ENCODE measurements at places on chromosomes 3 and 15.

DNA sequence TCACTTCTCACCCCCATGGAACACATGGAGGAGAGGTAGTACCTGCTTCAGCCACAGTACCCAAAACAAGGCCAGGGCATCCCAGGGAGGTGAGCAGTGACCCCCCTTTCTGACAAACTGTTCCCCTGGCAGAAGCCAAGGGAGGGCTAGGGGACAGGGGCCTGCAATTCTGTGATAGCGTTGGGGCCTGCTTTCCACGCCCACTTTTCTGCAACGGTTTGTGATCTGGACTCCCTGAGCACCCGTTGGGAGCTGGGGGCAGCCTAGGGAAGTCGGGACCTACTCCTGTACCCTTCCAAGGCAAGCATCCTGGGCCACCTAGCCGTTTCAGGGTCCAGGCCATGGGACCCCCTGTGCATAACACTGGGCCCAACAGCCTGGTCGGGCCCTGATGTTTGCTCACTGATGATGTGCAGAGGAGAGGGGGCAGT is 996 bp upstream of the DNAJA4 start:
- DNase-seq: no peak

DNA sequence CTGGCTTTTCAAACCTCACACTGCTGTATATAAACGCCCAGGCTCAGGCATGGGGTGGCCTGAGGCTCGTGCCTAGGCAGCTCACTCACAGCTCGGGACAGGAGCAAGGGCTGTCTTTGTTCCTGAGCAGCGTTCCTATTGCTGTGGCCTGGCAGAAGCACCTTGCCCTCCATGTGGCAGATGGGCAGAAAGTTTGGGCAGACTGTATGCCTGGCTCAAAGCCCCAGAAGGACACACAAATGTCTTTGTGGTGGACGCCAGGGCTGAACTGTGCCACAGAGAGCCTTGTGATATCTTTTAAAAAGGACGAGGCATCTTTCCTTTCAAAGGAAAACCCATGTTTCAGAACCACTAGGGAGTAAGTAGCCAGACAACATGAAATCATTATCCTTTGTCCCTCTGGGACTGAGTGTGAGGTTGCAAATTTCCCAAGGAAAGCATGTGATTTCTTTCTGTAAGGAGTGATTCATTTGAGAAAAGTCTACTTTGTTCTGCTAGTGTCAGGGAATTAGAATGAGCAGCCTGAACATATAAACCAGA is 29.3 kb upstream of the UBE2E1 start:
- no peak for DNase-seq

- DNase-seq: no peak
These were observed 21.0 kb downstream of the PRICKLE2 start for GRCh38 chr3:64203969-64204908.

GRCh38 chr15:95394186-95395067 is 936.1 kb upstream of the NR2F2 start:
- peak; percentile 41 for DNase-seq

DNA sequence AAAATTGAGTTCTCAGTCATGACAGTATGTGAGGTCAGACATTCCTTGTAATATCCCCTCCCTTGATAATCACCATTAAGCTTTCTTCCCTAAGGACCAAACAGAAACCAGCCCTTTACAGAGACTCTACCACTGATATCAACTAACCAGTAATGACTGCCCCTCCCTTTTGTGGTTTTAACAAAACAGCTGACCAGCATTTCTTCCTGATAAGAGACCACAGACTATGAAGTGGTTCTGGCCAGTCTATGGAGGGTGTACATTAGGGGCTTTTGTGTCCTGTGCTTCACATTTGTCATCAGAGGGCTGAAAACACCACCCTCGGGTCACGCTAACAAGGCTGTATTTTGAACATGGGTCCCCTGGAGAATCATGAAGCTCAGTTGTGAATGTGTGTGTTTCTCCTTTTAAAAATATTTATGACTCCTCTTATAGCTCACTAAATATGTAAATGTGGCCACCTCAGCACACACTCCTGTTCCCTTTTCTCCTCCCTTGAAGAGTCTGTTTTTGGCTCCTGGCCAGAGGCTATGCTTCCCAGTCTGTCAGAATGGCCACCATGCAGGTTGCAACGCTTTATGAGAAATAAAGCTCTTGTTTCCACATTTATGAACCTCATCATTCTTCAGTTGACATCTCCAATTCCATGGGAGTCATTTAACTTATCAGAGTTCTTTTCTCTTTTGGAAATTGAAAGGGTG is 239.3 kb downstream of the CPNE4 start:
- peak; percentile 73 for DNase-seq

GRCh38 chr3:39705351-39705900 is 104.0 kb upstream of the MYRIP start:
- peak; percentile 16 for DNase-seq

DNA sequence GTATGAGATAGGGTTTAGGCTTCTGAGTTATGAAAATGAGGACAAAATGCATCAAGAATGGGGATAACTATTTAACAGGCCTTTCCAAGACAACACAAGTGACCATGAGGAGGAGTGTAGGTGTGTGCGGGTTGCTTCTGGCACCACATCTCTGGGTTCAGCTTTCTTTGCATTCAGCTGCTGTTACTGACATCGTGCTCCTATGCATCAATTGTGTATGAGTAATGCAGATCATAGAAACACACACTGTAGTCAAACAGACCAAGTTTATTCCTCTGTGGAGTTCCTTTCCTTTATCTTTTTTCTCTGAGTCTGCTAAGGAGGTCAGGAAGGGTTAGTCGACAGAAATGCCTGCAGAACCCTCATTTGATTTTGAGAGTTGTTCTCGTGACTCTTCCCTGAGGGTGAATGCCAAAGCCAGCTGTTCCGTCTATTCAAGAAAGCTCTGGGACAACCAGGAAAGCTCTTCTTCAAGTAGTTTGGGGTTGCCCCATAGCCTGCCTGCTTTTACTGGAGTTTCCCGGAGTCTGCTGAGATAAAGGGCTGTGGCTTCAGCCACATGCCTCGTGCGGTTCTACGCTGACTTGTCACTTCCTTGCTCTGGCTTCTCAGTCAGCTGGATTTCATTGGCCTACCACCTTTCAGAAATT is 136.7 kb upstream of the TLE3 start:
- peak; percentile 33 for DNase-seq

DNA sequence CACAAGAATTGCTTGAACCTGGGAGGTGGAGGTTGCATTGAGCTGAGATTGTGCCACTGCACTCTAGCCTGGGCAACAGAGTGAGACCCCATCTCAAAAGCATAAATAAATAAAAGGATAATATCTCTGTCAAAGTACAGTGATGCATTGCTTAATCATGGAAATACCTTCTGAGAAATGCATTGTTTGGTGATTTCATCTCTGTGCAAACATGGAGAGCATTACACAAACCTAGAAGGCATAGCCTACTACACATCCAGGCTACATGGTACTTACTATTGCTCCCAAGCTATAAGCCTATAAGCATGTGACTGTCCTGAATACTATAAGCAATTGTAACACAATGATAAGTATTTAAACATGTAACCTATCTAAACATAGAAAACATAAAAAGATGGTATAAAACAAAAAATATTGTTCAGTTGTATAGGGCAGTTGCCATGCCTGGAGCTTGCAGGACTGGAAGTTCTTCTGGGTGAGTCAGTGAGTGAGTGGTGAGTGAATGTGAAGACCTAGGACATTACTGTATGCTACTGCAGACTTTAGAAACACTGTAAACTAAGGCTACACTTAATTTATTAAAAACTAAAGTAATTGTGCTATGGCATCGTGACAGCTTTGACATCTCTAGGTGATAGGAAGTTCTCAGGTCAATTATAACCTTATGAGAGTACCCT is 93.6 kb upstream of the SNRPN start:
- DNase-seq: no peak

DNA sequence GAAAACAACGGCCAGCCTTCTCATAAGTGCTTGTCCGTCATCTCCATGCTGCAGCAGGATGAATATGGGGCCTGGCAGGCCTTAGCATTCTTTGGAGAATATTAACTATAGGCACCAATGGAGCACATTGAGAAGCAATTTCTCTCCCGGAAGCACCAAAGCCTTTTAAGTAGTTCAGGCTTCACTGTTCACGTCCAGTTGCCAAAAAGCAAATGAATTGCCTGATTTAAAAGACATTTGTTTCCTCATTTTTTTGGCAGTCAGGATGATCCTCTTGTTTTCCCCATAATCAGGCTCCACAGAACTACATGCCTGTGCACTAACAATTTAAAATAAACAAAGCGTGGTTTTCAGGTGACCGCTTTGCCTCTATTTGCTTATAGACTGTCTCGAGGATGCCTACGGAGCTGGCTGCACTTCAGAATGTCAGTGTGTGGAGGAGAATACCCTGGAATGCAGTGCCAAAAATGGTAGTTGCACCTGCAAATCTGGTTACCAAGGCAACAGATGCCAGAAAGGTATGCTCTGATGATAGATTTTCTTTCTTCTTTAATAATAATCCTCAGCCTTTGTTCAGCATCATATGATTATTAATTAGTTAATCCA is 725.2 kb upstream of the GOLIM4 start:
- no peak for DNase-seq
